NCI-H774 (cell line): ENCODE measurements at places on chromosomes 16 and 17.
A peak's percentile ranks its signal among the peaks of the same experiment; 100 is the strongest.

- no peak for DNase-seq
Measured at GRCh38 chr16:86984991-86985647, 332.1 kb downstream of the C16orf95 start.

DNA sequence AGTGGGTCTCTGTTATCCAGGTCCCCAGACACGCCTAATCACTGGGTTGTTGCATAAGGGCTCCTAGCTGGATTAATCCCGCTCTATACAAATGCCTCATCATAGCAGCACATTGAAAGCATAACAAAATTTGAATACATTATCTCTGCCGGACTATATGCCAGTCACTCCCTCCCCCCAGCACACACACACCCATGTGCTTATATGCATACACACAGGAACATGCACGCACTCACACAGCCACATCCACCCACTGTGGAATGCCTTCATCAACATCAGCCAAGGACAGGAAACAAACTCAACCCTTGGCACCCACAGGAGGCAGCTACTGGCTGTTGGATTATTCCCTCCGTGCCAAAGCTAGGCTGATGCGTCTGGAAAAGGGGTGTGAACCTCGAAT, 3.5 kb upstream of the CDH13 start:
- DNase-seq = no peak

DNA sequence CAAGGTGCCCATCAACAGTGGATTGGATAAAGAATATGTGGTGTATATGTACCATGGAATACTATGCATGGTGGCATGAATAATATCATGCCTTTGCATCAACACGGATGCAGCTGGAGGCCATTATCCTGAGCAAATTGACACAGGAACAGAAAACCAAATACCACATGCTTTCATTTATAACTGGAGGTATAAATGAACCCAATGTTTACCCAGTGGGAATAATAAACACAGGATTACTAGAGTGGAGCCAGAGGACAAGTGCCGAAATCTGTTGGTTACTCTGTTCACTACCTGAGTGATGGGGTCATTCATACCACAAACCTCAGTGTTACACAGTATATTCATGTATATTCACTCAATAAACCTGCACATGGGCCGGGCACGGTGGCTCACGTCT, 125.2 kb downstream of the CDH11 start:
- DNase-seq = peak; percentile 9

- peak; percentile 36 for DNase-seq
Measured at GRCh38 chr16:46972429-46973206, 856 bp downstream of the DNAJA2 start.

DNA sequence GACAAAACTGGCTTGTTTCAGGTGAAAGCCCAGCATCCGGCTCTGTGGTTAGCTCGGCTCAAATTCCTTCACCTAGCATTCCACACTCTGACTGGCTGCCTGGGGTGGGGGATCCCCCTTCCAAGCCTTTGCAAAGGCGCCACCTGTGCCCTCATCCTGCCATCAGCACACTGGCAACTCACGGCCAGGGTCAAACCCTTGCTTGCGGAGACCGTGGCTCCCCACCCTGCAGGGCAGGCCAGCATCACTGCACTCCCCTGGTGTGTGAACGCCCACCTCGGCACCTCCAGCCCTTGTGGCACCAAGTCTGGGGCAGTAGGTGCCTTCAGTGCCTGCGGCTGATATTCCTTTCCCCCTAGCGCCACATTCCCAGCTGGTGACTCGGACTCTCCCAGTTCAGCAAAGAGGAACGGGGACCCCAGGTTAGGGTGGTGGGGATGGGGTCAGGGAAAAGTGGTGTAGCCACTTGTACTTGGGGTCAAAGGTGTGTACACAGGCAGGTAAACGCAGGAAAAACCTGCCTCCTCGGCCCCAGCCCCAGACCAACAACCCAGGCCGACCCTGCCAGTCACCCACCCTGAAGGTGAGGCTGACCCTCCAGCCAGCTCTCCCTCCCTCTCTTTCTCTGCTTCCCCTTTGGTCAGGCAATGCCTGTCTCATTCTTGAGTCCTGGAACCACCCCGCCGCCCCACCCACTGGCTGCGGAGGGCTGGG, 1.1 kb downstream of the FLII start:
- DNase-seq = no peak

- no peak for DNase-seq
Measured at GRCh38 chr17:7715936-7716886, 1.3 kb upstream of the DNAH2 start.

GRCh38 chr16:29030086-29030840, 45.4 kb downstream of the LAT start:
- DNase-seq = no peak

GRCh38 chr17:80679816-80680215, 135.2 kb downstream of the RPTOR start:
- DNase-seq = no peak

DNA sequence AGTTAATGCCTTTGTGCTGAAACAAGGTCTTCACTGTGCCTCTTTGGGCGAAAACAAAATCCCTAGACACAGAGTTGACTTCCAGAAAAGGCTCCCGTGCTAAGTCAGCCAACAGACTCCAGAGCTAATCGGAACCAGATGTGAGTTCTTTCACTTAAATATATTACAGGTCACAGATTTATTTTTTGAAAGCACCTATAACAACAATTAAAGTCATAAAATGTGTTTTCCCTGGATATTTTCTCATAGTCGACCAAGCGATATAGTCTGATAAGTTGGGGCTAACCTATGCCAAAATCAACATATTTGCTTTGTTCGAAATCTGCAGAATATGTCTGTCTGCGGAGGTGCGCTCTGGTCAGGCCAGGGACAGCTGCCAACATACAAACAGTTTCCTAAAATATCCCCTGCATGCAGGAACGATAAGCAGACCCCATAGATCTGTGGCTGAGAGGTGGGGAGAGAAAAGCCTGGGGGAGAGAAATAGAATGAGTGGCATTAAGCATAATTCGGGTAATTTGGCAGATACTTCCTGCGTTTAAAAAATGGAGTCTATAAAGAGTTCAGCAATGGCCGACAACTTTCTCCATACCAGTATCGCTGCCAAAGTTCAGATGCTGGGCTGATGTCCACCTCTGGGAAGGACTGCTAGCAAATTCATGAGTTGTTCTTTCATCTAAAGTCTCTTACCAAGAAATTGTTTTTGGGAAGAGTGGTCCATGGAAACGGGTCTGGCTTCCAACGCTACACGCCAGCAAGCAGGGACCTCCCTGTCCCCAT, 50.8 kb upstream of the MYH10 start:
- no peak for DNase-seq

DNA sequence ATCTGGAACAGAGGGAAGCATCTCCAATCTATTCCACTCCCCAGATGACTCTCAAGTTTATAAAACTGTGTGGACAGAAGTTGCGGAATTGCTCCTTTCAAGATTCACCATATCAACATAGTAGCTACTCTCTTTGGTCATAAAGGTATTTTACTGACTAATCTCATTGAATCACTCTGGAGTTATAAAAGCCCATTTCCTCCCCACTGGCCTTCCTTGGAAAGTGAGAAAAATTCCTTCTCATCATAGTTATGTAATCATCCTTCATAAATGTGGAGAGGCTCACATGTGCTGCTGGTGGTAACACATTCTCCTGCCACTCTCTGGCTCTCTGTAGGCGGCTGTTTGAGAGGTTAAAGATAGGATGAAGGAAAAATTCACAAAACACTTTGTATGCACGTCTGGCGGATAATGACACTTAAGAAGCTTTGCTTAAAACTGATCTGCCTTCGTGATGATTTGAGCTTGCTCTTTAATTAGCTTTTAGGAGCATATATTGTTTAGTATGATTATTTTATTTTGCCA, 1034.0 kb upstream of the EEF2KMT start:
- DNase-seq = no peak

DNA sequence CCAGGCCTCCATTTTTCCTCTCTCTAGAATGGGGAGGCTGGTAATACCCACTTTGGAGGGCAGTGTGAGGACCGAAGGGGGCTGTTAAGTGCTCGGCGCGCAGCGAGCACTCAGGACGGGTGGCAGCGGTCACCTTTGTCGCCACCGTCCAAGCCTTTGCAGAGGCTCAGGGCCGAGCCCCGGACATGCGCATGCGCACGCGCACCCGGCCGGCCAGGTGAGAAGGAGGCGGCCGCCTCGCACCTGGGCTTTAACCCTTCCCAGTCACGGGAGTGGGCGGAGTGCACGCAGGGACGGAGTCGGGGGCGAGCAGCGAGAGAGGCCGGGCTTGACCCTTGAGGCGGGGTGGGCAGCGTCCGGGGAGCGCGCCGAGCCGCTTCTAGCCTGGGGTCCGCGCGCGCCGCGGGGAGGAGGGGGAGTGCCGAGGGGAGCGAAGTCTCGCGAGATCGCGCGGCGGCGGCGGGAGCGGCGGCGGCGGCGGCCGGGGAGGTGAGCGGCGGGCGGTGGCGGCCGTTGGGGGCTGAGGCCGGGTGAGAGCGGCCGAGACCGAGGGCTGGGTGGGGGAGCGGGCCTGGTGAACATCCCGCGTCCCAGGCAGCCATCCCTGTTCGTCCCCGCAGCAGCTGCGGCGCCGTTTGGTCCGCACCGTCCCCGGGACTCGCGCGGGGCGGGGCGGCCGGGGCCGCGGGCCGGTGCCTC, at the start of gene MRTFB:
Gene MRTFB (plus strand): TSS at position 443 of the 699 bp plus-strand sequence. CDS start 69,288 bp downstream, outside the sequence.
- peak; percentile 81 for DNase-seq

DNA sequence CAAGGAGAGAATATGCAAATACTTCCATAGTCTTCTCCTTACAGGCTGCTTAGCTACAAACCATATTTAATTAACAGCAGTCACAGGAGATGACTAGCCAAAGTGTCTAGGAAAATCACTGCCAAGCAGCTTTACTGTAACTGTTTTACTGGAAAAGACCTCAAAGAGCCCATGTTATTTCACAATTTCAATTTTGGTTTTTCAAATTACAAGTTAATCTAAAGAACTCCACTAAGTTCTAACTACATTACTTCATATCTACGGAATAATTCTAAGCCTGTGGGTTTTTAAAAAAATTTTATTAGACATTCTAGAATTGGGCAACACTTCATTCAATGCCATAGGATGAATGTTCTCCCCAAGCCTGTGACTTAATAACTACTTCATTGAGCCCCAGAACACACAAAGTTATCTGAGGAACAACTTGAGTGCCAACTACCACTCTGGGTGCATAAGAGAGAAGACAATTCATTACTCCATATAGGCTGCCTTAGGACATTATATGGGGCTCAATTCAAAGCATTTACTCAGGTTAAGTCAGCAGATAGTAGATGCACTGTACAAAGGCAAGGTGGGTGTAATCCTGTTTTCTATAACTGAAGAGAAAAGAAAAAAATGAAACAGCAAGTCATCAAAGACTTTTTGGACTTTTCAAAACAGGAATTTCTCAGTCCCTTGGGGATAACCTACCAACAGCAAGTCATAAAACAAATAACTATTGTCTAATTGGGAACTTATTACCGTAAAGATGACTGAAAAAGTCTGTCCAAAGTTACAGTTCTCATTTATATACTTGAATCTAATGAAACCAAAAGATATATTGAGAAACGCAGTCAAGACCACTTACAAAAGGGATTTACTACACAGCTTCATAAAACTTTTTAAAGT, 33.0 kb downstream of the STAT3 start:
- DNase-seq = no peak

DNA sequence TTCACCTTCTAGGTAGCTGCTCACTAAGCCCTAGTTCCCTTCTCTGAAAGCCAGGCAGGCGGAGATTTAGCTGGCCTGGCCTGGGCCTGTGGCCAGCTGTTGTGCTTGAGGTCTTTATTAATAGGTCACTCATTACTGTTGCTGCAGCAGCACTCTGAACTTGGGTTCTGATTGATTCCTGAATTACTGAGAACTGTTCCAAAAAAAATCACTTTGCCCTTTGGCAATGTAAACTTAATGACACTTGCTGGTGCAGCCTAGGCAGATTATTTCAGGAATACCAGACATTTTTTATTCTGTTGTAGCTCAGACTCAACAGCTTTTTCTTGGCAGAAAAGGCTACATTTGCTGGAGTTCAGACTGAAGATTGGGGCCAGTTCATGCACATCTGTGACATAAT, 2.7 kb downstream of the TOM1L1 start:
- DNase-seq = no peak

DNA sequence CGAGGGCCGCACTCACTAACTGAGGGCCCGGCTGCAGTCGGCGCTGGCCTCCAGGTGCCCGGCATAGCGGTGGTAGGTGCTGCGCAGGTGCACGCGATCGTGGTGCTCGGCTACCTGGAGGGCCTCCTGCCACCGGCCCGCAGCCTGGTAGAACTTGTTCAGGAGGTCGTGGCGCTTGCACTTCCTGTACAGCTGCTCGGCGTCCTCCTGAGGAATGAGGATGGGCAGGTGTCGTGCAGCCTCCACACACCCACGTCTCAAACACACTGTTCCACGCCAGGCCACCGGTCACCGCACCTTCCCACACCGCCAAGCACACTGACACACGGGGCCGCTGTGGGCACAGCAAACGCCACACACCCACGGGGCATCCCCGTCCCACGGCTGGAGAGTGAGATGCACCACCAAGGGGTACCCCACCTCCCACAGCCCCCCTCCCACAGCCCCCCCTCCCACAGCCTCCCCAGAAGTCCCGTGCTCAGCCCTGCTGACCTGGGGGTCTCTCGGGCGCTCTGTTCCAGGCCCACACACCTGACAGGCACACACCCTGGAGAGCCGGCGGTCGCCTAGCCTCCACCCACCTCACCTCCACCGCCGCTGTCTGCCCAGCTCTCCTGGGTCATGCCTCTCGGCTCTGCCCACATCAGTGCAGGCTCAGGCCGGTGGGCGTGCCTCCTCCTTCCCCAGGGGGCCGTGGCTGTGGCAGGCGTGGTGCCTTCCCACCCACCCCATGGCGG, 7.4 kb upstream of the TMEM204 start:
- no peak for DNase-seq
